ENCODE measurements at places on chromosomes 1 and 21. TPM values are rescaled to one million over a fixed set of nuclear protein-coding genes. Genes with fewer than 3 reads are reported as not detected.

ANKRD65 gene
- total RNA-seq = 2.7 TPM

PCSK9 gene
- total RNA-seq = under 0.01 TPM

MIXL1 gene
- not detected for total RNA-seq

CASQ1 gene
- total RNA-seq = 0.76 TPM

UBIAD1 gene
- total RNA-seq = 6.3 TPM

DMBX1 gene
- not detected for total RNA-seq

RRAGC gene
- total RNA-seq = 9.0 TPM

Data from placental epithelial cell (primary cell).